ENCODE measurements at places on chromosomes 11 and 22. TPM values are rescaled to one million over a fixed set of nuclear protein-coding genes. Genes with fewer than 3 reads are reported as not detected.
A peak's percentile ranks its signal among the peaks of the same experiment; 100 is the strongest.

TRIM51 gene
- polyA plus RNA-seq, result not detected

GRCh38 chr22:37197451-37198257, 9.6 kb upstream of the C1QTNF6 start:
- peak; percentile 72 for DNase-seq

DNA sequence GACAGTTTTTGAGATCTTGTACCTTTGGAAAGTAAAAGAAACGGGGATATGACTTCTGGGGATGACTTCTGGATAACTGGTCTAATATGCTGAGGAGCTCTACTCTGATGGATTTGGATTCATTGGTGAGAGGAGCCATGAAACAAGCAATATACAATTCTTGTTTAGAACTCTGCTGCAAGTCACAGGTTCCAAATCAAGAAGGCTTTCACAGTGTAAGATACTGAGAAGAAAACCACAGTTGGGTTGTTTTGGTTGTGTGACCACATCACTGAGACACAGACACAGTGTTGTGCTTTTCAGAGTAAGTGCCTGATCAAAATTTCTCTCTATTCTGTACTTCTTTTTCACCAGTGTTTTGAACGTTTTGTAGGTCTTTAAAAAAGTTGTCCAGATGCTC, 13.1 kb upstream of the UCP2 start:
- DNase-seq, result no peak

DNA sequence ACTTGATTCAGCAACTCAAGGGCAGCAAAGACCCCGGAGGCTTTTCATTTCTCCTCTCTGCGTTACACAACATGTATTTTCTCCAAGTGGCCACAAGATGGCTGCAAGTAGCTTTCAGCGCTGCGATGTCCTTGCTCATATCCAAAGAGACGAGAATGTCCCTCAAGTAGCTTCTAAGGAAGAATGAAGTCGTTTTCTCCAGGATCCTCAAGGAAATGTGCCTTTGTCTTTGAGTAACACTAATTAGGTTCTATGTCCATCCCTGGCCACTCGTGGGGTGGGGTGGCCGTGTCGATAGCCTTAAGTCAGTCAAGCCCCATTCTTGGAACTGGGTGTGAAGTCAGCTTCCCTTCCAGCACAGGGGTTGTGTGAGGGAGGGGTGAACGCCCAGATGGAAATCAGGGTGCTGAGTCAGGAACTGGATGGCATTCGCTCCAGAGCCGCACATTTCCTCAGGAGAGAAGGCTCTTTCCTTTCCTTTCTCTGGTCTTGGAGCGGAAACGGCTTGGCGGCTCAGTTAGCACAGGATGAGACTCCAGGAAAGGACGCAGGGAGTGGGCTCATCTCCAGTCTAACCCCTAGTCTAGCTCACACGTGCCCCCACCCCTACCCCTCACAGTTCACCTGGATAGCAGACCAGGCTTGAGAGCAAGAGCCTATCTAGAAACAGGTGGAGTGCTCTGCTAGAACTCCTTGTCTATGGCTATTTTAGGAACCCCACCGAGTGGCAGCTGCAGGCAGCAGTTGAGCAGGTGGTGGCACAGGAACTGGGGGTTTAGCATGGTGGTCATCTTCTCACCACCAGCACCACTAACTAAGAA, 44.3 kb downstream of the NNMT start:
- peak; percentile 57 for DNase-seq

Measured in hindlimb muscle (tissue), 1 donor.